Nephron progenitor cell (in vitro differentiated cells): ENCODE measurements at places on chromosomes 1 and 21.

DNA sequence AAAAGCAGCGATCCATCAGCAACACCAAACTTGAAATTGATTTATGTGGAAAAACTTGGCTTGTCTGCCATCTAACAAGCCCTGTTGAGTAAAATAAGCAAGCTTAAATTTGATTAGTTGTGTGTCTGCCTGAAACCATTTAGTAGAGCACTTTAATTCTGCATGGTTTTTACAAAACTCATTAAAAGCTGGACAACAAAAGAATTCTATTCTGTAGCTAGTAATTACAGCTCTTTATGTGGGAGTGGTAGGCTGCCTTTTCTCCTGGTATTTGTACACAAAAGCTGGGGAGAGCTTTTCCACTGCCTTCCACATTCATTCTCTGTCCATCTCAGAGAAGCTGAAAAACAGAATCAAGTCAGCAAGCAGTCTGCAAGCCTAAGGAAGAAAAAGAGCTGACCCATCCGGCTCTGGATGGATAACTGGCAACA, 1.7 kb downstream of the ETS2 start:
- no peak for DNase-seq

- DNase-seq, result no peak
Observed at GRCh38 chr1:7302873-7303272, 468.2 kb upstream of the VAMP3 start.

DNA sequence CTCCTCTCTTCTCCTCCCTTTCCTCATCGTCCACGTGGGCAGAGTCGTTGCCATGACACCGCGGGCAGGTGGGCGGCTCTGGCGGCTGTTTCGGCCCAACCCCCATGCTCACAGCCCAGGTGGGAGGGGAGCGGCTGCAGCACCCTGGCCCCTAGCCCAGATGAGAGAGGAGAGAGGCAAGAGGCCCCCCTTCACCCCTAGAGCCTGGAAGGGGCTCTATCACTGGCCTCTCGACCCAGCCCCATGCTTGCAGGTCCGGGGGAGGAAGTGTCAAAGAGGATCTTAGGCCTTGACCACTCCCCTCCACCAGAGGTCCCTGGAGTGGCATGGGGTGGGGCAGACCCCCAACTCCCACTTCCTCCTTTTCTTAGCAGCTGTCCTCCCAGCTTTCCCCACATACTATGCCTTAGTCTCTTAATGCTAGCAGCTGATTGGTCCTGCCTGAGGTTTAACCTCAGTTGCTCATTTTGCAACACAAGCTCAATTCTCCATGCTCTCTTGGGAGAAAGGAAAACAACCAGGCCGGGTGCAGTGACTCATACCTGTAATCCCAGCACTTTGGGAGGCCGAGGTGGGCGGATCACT, 10.4 kb downstream of the DLGAP3 start:
- DNase-seq, result no peak

- no peak for DNase-seq
Observed at GRCh38 chr1:34744851-34745250, 10.0 kb upstream of the GJB5 start.

DNA sequence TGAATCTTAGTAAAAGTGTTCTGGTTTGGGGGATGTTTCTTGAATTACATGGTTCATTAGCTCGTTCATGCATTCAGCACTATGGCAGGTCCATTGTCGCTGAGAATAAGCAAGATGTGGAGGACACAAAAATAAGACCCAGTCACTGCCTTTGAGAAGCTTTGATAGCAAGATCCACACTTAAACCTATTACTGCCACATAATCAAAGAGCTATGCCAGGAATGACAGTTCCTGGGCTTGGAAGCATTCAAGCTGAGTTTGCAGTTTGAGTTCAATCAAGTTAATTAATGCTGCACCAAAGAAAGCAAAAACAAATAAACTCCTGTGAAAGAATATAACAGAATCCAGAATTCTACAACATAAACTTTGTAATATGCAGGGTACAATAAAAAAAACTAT, 131.8 kb downstream of the MIS18A start:
- no peak for DNase-seq

DNA sequence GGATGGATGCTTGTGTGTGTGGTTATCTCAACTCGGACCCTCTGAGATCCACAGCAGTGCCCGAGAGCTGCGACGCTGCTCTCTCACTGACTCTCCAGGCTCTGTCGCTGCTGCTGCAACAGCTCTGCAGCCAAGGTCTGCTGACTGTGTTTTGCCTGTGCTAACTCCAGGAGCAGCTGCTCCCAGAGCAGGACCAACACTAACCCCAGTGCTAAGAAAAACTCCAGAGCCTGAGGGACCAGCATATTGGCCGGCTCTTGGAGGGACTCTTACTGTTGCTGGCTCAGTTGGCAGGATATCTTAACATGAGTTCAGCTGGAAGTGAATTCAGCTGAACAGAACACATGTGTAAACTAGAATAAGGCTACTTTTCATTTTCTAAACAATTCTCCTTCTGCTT, 4.4 kb downstream of the LCE2C start:
- no peak for DNase-seq

GRCh38 chr1:64505944-64506655, 36.2 kb downstream of the CACHD1 start:
- no peak for DNase-seq

- no peak for DNase-seq
Observed at GRCh38 chr1:230222678-230223077, 155.6 kb downstream of the GALNT2 start.

DNA sequence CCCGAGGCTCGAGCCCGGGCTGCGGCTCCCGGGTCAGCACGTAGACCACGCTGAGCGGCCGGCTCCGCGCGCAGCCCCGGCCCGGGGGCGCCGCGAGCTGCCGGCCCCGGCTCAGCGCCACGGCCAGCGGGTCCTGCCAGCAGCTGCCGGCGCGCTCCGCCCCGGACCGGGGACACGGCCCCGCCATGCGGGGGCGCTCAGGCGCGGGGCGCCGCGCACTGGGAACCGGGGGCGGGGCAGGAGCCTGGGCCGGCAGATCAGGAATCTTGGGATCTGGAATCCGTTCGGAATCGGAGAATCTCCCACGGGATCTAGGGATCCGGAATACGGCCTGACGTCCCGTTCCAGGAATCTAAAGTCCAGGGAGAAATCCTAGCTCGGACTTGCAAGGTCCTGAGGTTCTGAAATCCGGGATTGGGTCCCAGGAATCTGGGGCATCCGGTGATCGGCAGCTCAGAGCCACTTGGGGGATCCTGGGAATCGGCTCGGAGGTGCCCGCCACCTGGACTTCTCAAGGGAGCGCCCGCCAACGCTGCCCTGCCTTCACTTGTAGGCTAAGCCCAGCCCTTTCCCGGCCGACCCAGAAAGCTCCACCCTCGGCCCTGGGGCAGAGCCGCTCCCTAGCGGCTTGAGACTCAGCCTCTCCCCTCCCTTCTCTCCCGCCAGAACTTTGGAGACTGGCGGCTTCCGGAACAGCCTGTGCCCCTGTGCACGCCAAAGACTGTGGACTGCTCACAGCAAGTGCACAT, at the start of gene MAP3K6:
TSS of gene MAP3K6 (minus strand) at position 551 of the 749 bp plus-strand sequence. CDS start at position 187, 364 bp downstream.
- DNase-seq, result peak; percentile 71

GRCh38 chr1:203069030-203069747, 16.6 kb downstream of the MYOG start:
- DNase-seq, result no peak

DNA sequence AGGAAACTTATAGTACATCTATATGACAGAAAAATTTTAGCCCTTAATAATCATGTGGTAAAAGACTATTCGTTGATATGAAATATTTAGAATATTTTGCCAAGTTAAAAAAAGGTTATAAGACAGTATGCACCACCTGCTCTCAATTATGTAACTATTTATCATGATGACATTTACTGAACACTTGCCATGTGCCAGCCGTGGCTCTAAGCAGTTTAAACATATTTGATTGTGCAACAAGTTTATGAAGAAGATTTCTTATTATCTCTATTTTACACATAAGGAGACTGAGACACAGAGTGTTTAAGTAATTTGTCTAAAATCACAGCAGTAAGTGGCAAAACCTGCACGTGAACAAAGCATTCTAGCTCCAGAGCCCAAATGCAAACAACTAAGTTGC, 199.3 kb upstream of the JUN start:
- DNase-seq, result no peak
